IgD-negative memory B cell (primary cell): ENCODE measurements at places on chromosomes 7 and 10. TPM values are rescaled to one million over a fixed set of nuclear protein-coding genes. Genes with fewer than 3 reads are reported as not detected.

The FAM25A gene
- not detected for polyA plus RNA-seq

The SFTPD gene
- not detected for polyA plus RNA-seq

The GPR37 gene
- not detected for polyA plus RNA-seq

The PGAM2 gene
- not detected for polyA plus RNA-seq
